Neural crest cell (in vitro differentiated cells): ENCODE measurements at places on chromosomes 5 and 9.

DNA sequence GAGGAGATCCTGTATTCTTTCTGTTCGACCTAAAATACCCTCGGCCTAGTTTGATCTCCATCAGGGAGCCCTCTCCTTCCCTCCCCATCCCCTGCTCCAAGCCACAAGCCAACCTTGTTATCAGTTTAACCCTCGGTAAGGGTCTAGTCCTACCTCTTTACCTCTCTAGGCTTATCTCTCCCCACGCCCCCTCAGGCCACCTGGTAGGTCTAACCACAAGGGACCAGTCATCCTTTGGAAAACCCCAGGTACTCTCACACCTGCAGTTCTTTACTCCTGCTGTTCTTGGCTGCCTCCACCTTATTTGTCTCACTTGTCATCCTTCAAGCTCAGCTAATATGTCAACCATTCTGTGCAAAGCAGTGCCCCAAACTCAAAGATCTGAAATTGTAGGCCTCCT, 78.7 kb downstream of the RAD23B start:
- H3K36me3 ChIP-seq: no peaks in the 10 kb centered on the region
- H3K4me1 ChIP-seq: peaks cover 24% of the 10 kb centered on the region
- no peak for DNase-seq
- no peaks in the 10 kb centered on the region for H3K27me3 ChIP-seq

DNA sequence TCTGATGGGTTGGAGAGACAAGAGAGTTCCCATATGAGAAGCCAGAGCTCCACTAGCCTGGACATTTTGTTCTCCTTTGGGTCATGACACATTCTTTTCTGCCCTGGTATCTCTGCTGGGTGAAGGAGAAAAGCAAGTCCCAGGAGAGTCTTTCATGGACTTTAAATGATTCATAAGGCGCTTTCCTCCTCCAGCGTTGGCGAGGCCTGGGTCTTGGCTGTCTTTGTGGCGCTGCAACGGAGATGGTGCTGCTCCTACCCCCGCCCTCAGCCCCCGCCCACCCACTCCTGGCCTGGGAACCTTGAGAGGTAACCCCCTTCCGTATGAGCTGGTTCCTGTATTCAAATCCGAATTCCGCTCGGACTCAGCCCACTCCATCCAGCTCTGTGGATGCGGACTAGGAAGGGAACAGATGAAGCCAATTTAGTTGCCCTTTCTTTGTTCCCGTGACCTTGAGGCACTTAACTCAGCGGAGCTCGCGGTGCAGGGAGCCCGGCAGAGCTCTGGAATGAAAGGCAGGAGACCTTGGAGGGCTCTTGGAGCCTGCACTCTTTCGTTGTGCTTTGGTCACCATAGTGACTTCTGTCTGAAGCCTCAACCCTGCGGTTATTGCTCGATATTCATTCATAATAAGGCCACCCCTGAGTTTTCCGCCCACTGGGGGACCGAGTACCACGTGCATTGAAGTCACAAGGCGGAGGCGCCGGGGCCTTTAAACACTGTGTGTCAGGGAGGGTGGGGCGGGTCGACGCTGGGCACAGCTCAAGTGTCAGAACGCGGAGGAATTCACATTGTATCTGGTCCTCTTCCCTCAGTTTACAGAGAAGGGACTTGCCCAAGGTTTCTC, 14.0 kb upstream of the PWWP2A start:
- DNase-seq: peak; percentile 54
- peaks cover 16% of the 10 kb centered on the region for H3K4me1 ChIP-seq
- peak overlapping the region; percentile 59 for H3K4me3 ChIP-seq
- H3K27ac ChIP-seq: peak overlapping the region; percentile 90
- no peaks in the 10 kb centered on the region for H3K36me3 ChIP-seq
- no peaks in the 10 kb centered on the region for H3K27me3 ChIP-seq

DNA sequence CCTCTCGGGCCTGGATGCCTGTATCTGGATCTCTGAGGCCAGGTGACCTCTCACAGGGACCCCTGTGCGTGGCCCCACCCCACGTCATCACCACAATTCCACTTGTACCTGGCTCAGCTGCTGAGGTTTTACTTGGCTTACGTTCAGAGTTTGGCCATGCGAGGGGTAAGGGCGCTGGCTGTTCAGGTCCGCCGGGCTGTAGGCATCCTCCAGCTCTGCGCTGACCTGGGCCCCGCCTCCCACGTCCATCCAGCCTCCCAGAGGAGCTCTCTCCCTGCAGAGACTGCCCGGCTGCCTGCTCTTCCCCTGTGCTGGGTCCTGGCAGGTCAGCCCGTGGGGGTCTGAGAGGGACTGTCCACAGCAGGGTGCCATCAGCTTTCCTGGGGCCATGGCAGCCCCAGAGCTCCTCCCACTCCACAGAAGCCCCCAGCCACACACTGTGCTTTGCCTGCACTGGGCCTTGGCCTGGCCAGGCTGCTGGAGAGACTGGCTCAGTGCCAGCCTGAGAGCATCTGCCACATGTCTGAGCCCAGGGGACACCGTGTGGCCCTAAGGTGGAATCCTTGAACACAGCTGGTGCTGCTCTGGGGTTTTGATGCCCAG, 43.6 kb downstream of the SLC6A3 start:
- H3K4me1 ChIP-seq: peaks cover 2% of the 10 kb centered on the region
- DNase-seq: no peak
- no peak overlapping the region for H3K27ac ChIP-seq
- no peak overlapping the region for H3K4me3 ChIP-seq
- H3K27me3 ChIP-seq: peaks cover 28% of the 10 kb centered on the region
- H3K36me3 ChIP-seq: no peaks in the 10 kb centered on the region

DNA sequence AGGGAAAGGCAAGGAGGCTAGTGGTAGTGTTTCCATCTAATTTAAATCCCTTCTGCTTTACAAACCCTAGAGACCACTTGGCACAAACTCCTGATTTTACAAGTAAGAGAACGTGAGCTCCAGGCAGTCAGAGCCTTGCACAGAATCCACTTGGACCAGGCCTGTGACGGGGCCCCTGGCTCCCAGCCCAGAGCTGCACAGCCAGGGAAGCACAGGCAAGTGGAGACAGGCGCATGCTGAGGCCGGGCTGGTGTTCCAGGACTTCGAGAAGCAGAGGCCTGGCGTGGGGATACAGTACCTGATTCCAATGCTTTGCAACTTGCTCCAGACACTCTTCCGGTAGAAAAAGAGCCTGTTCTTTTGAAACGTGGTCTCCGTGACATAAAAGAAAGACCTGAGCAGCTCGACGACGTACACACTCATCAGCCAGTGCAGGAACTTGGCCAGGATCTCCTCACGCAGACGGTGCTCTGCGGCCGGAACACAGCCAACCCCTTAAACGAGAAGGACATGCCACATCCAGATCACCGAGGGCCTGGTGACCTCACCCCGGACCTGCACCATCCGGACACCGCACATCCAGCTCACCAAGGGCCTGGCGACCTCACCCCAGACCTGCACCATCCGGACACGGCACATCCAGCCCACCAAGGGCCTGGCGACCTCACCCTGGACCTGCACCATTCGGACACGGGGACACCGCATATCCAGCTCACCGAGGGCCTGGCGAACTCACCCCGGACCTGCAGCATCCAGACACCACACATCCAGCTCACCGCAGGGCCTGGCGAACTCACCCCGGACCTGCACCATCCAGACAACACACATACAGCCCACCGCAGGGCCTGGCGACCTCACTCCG, 12.5 kb downstream of the TERT start:
- DNase-seq: no peak
- no peak overlapping the region for H3K4me3 ChIP-seq
- H3K27ac ChIP-seq: no peak overlapping the region
- no peaks in the 10 kb centered on the region for H3K27me3 ChIP-seq
- no peaks in the 10 kb centered on the region for H3K36me3 ChIP-seq
- no peaks in the 10 kb centered on the region for H3K4me1 ChIP-seq

DNA sequence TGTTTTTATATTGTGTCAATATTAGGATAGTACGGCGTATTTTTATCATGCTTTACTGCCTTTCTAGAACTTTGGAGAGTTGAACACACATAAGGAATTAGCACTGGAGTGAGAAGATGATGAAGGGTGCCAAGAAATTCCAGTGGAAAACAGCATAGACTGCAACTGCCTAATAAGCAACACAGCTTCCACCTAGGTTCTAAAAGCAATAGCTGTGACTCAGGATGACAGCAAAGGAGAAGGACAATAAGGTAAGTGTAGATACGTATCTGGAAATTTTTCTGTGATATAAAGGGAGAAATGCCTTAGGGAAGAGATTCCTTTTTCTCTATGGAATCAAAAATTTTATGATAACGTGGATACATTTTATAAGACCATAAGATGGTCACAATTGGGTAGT, 7.4 kb downstream of the PTPRD start:
- DNase-seq: no peak
- H3K4me3 ChIP-seq: no peak overlapping the region
- no peaks in the 10 kb centered on the region for H3K4me1 ChIP-seq
- no peaks in the 10 kb centered on the region for H3K36me3 ChIP-seq
- H3K27me3 ChIP-seq: peaks cover 49% of the 10 kb centered on the region

- no peak for DNase-seq
- no peak overlapping the region for H3K27ac ChIP-seq
- peaks cover 14% of the 10 kb centered on the region for H3K4me1 ChIP-seq
- no peak overlapping the region for H3K4me3 ChIP-seq
- no peaks in the 10 kb centered on the region for H3K36me3 ChIP-seq
Observed at GRCh38 chr5:27414099-27414498, 375.7 kb upstream of the CDH9 start.

GRCh38 chr5:2735996-2736395, 15.5 kb downstream of the IRX2 start:
- H3K4me1 ChIP-seq: peaks cover 9% of the 10 kb centered on the region
- H3K36me3 ChIP-seq: no peaks in the 10 kb centered on the region
- DNase-seq: no peak
- no peak overlapping the region for H3K27ac ChIP-seq
- H3K4me3 ChIP-seq: no peak overlapping the region
- H3K27me3 ChIP-seq: peaks cover 35% of the 10 kb centered on the region

DNA sequence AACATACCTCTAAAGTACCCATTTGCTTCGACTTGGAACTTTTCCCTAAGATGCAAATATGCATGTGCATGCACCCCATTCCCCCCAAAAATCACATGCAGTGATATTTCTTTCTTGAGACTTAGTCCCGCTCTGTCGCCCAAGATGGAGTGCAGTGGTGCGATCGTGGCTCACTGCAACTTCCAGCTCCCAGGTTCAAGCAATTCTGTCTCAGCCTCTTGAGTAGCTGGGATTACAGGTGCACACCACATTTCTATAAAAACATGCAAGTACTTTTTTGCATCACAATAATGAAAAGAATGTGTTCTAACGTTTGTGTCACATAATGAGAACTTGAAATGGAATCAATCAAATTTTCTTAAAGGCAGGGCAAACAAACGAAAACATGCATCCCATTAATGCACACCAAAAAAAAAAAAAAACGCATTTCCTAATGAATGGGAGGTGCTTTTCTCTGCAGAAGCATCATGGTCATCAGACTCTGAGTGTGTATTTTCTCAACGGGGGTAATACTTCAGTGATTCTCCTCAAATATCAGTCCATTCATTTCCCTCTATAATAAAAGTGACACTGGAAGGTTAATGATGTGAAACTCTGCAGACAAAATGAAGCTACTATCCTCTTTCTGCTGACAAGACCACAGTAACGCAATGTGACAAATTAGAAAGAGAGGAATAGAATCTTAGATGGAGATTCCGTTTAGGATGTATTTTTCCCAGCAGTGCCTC, 389.4 kb downstream of the CTNND2 start:
- no peak overlapping the region for H3K27ac ChIP-seq
- peaks cover 30% of the 10 kb centered on the region for H3K4me1 ChIP-seq
- H3K36me3 ChIP-seq: no peaks in the 10 kb centered on the region
- no peaks in the 10 kb centered on the region for H3K27me3 ChIP-seq
- H3K4me3 ChIP-seq: no peak overlapping the region

DNA sequence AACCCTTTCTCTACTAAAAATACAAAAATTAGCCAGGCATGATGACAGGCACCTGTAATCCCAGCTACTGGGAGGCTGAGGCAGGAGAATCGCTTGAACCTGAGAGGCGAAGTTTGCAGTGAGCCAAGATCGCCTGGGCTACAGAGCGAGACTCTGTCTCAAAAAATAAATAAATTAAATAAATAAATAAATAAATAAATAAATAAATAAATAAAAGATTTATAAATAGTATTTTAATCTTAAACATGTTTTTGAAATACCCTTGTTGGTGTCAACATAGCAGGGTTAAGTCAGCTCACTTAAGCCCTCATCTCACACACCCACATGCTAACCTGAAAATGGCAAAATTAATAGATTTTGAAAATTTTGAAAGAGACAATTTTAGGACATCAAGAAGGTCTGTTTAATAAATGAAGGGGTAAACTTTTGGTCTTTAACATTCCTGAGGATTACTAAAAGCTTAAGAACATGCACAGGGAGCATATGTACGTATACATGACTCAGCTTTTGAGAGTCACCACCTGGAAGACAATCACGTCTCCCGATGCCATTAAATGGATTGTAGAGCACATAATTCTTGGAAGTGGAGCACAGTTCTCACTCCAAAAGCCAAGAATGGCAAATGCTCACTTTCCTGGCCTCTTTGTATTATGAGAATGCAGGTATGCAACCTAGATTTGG, 202.5 kb downstream of the GDNF start:
- no peak for DNase-seq
- peaks cover 2% of the 10 kb centered on the region for H3K36me3 ChIP-seq
- no peak overlapping the region for H3K4me3 ChIP-seq
- no peak overlapping the region for H3K27ac ChIP-seq

DNA sequence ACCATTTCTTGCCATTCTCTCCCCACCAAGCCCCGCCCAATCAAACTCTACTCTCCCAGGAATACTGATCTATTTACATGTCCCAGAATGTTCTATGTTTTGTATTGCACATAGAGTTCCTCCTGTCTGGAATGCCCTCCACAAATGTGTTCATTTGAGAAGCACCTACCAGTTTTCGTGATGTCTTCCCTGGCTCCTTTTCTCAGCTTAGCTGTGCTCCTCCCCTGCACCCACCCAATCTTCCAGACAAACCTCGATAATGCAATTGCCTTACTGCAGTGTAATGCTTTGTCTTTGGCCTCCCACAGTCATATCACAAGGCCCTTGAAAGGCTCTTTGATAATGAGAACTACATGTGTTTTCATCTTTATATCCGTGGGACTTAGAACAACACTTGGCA, 214.5 kb upstream of the ANKRD55 start:
- no peaks in the 10 kb centered on the region for H3K27me3 ChIP-seq
- H3K4me3 ChIP-seq: no peak overlapping the region
- H3K4me1 ChIP-seq: peaks cover 51% of the 10 kb centered on the region
- no peak for DNase-seq
- H3K27ac ChIP-seq: peak overlapping the region; percentile 91
- H3K36me3 ChIP-seq: peaks cover 3% of the 10 kb centered on the region

- H3K4me1 ChIP-seq: peaks cover 5% of the 10 kb centered on the region
- H3K36me3 ChIP-seq: no peaks in the 10 kb centered on the region
- H3K27me3 ChIP-seq: no peaks in the 10 kb centered on the region
- H3K4me3 ChIP-seq: no peak overlapping the region
- no peak overlapping the region for H3K27ac ChIP-seq
Observed at GRCh38 chr9:95626885-95627558, 110.3 kb upstream of the PTCH1 start.

GRCh38 chr5:78511121-78511906, 137.3 kb downstream of the LHFPL2 start:
- H3K27ac ChIP-seq: peak overlapping the region; percentile 96
- H3K36me3 ChIP-seq: peaks cover 3% of the 10 kb centered on the region
- DNase-seq: no peak
- H3K4me1 ChIP-seq: peaks cover 61% of the 10 kb centered on the region
- H3K4me3 ChIP-seq: peak overlapping the region; percentile 45
